K562 (cell line): ENCODE measurements at places on chromosomes 1 and 21. TPM values are rescaled to one million over a fixed set of nuclear protein-coding genes. Genes with fewer than 3 reads are reported as not detected.

DNA sequence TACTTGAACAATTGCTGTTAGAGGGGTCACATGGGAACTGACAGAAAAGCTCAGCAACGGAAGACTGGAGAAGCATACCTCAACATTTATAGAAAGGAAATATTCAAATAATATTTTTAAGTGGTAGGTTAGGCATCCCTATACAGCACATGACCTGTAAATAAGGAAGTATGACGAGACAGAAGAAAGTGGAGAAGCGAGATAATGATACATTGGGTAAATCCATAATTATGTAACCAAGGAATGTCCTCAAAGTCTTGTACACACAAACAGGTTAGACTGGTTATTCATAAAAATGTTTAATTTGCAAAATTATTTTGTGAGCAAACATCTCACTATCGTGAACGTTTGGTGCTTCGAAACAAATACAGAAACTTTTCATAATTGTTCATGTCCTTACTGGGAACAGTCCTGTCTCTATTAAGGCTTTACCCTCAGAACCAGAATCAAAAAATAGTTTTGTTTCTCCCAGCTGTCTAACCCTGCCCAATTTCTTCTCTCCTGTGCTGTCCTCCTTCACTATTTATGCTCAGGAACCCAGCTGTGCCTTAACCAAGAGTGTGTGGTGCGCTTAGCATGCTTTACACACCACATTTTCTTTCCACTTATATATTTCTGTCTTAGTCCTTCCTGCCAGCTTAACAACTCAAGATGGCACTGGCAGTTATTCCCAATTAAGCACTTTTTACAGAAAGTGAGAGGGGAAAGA, 10.2 kb downstream of the KMO start:
- no peak for DNase-seq

DNA sequence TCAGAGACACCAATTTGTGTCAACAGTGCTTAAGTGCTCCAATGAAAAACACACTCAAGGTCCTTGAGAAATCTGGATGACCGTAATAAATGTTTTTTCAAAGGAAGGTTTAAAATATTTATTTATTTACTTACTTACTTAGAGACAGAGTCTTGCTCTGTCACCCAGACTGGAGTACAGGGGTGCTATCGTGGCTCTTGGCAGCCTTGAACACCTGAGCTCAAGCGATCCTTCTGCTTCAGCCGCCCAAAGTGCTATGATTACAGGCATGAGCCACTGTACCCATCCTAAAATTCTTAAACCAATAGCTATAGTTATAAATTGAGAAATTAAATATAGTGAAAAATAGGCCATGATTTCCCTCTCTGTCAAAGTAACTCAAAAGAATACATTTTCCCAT, 17.3 kb upstream of the ERICH3 start:
- DNase-seq, result no peak

PROK1 gene
- not detected in 2 replicates for total RNA-seq

GRCh38 chr1:46613661-46614603, 2.7 kb downstream of the MOB3C start:
- DNase-seq, result no peak

- DNase-seq, result no peak
Observed at GRCh38 chr1:108082738-108083562, 117.2 kb downstream of the SLC25A24 start.

GRCh38 chr1:205477759-205478247, 22.0 kb upstream of the BLACAT1 start:
- DNase-seq, result no peak

HRNR gene
- not detected in 2 replicates for total RNA-seq

GRCh38 chr1:27602462-27603308, 1.3 kb downstream of the AHDC1 start:
- DNase-seq, result peak; percentile 87

GRCh38 chr1:30782361-30783255, 25.0 kb upstream of the LAPTM5 start:
- peak; percentile 87 for DNase-seq

- DNase-seq, result no peak
Observed at GRCh38 chr1:59803458-59804038, 11.2 kb upstream of the HOOK1 start.

DNA sequence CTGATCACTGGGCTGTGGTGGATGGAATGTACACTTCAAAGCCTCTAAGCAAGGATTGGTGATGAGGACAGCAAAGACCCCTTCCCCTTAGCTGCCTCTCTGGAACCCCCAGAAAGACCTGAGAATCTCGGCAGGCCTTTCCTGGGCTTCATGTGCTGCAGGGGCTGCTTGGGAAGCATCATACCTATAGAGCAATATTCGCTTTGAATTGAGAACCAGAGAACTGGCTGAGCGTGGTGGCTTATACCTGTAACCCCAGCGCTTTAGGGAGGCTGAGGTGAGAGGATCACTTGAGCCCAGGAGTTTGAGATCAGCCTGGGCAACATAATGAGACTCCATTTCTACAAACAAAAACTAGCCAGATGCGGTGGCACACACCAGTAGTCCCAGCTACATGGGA, 22.0 kb downstream of the CSF1 start:
- DNase-seq, result no peak

DNA sequence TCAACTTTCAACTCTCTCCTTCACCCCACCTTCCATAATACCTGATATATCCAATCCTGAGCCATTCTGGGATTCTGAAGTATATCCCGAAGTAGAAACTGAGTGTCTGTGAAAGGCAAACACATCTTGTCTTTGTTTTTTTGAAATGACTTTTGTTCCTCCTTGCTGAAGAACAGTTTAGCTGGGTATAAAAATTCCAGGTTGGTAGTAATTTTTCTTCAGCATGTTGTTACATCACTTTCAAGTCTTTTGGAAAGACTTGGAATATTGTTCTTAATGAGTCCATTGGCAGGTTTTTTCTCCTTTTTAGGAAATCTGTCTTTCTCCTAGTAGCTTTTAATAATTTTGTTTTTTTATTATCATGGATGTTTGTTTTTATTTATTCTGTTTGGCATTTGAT, 32.7 kb downstream of the CRYAA start:
- DNase-seq, result no peak

DNA sequence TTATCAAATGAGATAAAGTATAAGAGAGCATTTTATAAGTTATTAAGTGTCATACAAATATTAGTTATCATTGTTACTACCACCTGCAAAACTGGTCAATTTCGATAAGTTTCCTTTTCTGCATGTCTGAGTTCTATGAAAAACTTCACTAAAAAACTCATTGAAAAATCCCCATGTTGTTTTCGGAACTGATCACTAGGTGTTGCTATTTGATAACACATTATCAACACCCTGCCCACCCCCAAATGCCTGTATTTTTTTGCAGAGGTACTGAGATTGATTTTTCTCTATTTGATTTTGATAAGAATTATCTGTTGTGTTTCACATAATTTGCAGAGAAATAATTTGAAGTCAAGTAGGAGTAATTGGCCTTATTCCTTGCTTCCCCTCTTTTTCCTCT, 22.1 kb upstream of the DISP1 start:
- DNase-seq, result peak; percentile 38

CD5L gene
- not detected in 2 replicates for total RNA-seq
